SHP77 (cell line): ENCODE measurements at places on chromosomes 6 and 20.

DNA sequence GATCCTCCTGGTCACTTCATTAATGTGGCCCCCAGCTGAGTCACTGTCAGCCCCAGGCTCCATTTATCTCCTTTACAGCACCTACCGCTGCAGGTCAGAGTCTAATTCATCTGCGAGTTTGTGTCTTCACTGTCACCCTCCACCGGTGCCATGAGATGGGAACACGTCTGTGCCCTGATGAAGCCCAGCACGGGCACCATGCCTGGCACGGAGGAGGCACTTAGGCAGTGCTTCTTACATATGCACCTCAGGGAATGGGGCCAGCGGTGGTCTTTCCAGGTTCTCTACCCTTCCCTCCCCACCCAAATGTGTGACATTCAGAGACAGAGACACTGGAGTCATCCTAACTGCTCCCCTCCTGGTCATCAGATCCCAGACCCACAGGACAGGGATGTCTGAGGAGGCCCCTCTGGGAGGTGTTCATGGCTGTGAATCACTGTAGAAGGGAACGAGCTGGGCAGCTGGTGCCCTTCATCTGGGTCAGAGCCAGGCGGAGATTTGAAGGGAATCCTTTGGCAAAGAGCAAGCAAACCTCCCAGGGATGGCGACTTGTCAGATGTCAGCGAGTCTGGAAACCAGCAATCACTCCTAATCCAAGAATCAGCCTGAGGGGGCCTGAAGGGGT is 364.6 kb downstream of the PREX1 start:
- DNase-seq: no peak

- DNase-seq: no peak
Measured at GRCh38 chr20:32024683-32025295, 14.6 kb downstream of the CCM2L start.

DNA sequence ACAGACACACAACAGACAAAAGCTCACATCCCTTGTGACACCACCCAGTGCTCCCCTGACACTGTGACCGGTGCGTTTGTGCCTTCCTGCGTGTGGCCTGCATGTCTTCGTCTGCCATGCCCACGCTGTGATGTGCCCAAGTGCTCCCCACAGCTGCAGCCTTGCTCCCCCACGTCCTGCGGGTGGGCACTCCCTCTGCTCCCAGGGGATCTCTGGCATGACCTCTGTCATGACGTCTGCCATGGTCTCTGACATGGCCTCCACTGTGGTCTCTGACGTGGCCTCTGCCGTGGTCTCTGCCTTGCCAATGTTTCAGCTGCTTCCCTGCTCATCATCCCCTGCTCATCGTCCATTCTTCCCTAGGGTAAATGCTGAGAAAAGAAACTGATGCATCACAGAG is 200.9 kb downstream of the DLL1 start:
- no peak for DNase-seq

GRCh38 chr20:23596579-23597250 is 9.0 kb downstream of the CST9 start:
- no peak for DNase-seq

- no peak for DNase-seq
Measured at GRCh38 chr20:36663031-36663430, 17.0 kb upstream of the SLA2 start.
